ENCODE measurements at places on chromosomes 2 and 18.

DNA sequence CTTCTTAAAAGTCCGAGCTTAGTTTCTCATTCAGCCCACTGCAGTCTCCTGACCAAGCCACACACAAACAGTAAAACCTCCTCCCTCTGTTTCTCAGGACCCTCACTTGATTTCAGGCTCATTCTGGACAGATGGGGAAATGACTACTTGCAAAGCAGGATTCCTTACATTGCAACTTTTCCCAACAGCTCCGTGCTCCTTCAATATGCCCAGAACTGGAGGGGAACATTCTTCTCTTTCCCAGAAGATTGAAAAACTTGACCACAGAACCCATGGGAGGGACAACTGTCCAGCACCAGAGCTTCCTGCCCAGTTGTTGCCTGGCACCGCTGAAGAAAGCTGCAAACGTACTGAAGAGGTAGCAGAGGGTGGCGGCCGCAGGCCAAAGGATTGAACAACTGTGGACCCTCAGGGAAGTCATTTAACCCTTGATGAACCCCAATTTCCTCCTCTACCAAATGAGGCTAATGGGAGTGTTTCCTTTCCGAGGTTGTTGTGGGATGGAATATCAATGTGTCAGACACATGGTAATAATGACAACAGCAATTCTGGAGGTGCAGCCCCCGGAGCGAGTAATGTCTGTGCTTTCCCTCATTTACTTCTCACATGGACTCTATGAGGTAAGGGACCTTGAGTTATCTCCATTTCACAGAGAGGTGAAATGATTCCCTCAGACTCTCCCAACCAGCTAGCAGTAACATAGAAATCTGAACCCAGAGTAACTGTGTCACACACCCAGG is 25.0 kb downstream of the BCL11A start:
- DNase-seq, result no peak

- DNase-seq, result no peak
Measured at GRCh38 chr2:235024931-235025773, 73.3 kb downstream of the SH3BP4 start.

GRCh38 chr2:125479143-125479636 is 1176.8 kb upstream of the GYPC start:
- DNase-seq, result no peak

GRCh38 chr18:79756826-79757225 is 40.9 kb upstream of the KCNG2 start:
- DNase-seq, result no peak

DNA sequence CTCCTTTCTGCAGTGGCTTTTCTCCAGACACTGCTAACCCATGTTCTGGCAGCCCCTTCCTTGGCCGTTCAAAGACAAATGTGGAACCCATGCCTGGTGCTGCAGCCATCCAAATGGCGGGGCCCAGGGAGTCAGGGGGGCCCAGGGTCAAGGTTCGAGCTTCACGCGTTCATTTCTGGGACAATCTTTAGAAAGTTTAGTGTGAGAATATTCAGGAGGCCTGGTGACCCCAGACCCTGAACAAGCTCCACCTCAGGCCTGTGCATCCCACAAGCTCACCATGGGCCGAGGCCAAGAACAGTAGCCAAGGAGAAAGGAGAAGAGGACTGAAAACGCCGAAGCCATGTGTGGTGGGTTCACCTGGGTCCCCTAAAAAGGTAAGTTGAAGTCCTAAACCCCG is 54.4 kb downstream of the ANKMY1 start:
- no peak for DNase-seq

GRCh38 chr18:66632756-66633155 is 28.9 kb upstream of the CDH19 start:
- no peak for DNase-seq

All from hematopoietic multipotent progenitor cell treated with erythropoietin and hydrocortisone succinate and interleukin-3 and kit ligand, for 17 days (in vitro differentiated cells).